ENCODE measurements at places on chromosomes 4 and X.

DNA sequence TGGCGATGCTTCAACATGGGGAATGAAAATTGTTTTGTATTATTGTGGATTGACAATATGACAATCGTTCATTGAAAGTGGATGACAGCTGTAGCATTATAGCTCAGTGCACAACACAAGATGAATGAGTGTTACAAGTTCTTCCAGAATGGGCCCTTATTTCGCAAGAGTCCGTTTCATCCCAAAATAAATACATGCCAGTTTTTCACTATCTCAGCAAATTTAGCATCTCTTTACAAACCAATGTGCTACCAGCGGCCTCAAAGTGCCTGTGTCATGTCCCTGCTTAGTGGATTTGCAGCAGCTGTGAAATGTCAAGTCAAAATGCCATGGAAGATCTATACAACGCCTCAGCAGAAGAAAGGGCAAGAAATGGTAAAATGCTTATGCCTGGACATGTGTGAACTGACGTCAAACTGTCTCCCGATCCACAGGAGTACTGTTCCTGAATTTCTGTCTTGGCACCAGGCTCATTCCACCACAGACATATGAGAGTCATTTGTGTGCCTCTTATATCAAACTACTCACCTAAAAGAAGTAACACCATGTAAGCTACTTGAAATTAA is 109.6 kb downstream of the MAML3 start:
- DNase-seq, result no peak

GRCh38 chrX:120452131-120452530 is 17.0 kb downstream of the LAMP2 start:
- DNase-seq, result peak; percentile 14

DNA sequence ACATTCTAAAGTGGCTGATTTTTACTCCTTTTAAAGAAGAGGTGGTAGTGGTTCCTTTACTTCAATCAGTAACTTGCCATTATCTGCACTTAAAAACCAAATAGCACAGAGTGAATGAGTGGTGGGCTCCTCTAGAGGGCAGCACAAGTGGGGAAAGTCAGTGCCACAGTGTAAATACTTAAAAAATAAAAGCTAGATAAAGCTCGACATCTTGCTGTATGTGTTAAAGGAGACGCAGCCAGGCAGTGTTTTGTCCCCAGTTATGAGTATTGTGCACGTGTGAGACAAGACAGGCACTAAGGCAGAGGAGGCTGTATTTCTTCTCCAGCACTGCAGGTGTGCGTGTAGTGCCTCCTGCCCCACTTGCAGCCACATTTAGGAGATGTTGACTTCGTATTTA is 24.6 kb downstream of the NAP1L5 start:
- DNase-seq, result peak; percentile 27

GRCh38 chr4:3252831-3253641 is 4.1 kb downstream of the MSANTD1 start:
- no peak for DNase-seq

- no peak for DNase-seq
These were observed 142.0 kb upstream of the NUDT6 start for GRCh38 chr4:123064390-123064789.
